CD4-positive, alpha-beta T cell (primary cell): ENCODE measurements at places on chromosomes 6 and 20.

DNA sequence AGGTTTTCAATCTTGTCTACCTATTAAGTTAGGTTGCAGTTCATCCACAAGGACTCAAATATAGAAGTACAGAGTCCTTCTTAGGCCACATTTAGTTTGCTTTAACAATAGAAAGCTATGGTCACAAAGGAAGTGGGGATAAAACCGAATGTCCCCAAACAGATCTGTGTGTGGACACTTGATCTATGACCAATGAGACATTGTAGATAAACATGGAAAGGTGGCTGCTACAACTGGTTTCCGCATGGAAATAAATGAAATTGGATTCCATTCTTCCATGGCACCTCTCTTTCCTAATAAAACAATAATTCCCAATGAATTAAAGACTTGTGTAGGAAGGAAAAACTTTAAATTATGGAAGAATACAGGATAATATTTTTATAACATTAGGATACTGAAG, 20.4 kb upstream of the DOK5 start:
- DNase-seq, result no peak
- H3K36me3 ChIP-seq, result no peaks in the 10 kb centered on the region
- H3K27ac ChIP-seq, result no peak overlapping the region
- H3K4me1 ChIP-seq, result no peaks in the 10 kb centered on the region
- no peaks in the 10 kb centered on the region for H3K27me3 ChIP-seq
- no peak overlapping the region for H3K4me3 ChIP-seq

DNA sequence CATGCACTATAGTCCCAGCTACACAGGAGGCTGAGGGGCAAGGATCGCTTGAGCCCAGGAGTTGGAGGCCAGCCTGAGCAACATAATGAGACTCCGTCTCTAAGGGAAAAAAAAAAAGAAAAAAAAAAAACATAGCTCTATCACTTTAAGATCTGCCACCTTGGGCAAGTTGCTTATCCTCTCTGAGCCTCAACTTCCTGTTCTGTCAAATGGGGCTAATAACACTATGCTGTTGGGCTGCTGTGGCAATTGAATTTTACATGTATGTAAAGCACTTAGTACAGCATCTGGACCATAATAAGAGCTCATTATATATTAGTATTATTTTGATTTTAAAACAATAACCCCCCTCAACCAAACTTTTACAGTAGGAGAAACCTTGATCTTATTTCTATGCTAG, 141.5 kb downstream of the ATXN1 start:
- no peak overlapping the region for H3K4me3 ChIP-seq
- peaks cover 15% of the 10 kb centered on the region for H3K4me1 ChIP-seq
- H3K36me3 ChIP-seq, result no peaks in the 10 kb centered on the region
- H3K27ac ChIP-seq, result no peak overlapping the region
- no peak for DNase-seq

- H3K4me1 ChIP-seq, result peaks cover 40% of the 10 kb centered on the region
- DNase-seq, result no peak
- H3K4me3 ChIP-seq, result no peak overlapping the region
- peaks cover 31% of the 10 kb centered on the region for H3K36me3 ChIP-seq
These were observed 6.2 kb downstream of the ITCH start for GRCh38 chr20:34369265-34369664.

- no peaks in the 10 kb centered on the region for H3K36me3 ChIP-seq
- H3K4me3 ChIP-seq, result peak overlapping the region; percentile 42
- peaks cover 11% of the 10 kb centered on the region for H3K4me1 ChIP-seq
- peak; percentile 81 for DNase-seq
These were observed 10.9 kb downstream of the ABT1 start for GRCh38 chr6:26607434-26608230.

DNA sequence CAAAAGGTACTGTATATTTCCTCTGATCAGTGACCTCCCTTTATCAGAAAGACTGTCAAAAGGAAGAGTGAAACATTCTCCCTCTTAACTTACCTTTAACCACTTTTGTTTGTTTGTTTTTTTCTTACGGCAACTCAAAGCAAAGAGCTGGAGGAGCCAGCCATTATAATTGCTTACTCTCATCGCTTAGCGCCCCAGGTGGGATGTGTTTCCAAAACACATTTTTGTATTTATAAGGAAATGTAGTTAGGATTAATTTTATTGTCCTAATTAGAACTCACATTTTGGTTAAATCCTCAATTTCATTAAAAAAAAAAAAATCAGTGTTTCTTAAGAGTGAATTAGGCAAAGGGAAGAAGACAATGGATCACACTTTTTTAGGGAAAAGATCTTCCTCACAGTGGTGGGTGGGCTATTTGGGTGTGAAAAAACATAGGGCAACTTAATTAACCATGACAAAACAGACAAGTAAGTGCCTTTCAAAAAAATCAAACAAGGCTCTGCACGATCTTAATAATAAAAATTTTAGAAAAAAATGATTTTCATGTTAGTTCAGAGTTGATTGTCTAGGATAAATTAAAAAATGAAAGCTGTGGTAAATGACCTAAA, 1.2 kb upstream of the PHACTR2 start:
- H3K4me3 ChIP-seq, result no peak overlapping the region
- H3K27me3 ChIP-seq, result no peaks in the 10 kb centered on the region
- DNase-seq, result no peak

- no peak overlapping the region for H3K27ac ChIP-seq
- no peaks in the 10 kb centered on the region for H3K36me3 ChIP-seq
- H3K4me3 ChIP-seq, result no peak overlapping the region
- no peaks in the 10 kb centered on the region for H3K4me1 ChIP-seq
- no peaks in the 10 kb centered on the region for H3K27me3 ChIP-seq
These were observed 195.9 kb downstream of the CDH4 start for GRCh38 chr20:61447952-61448351.
